ENCODE measurements at places on chromosomes 11 and 22. TPM values are rescaled to one million over a fixed set of nuclear protein-coding genes. Genes with fewer than 3 reads are reported as not detected.

ZNF215 gene
- total RNA-seq: 1.4 TPM

DNA sequence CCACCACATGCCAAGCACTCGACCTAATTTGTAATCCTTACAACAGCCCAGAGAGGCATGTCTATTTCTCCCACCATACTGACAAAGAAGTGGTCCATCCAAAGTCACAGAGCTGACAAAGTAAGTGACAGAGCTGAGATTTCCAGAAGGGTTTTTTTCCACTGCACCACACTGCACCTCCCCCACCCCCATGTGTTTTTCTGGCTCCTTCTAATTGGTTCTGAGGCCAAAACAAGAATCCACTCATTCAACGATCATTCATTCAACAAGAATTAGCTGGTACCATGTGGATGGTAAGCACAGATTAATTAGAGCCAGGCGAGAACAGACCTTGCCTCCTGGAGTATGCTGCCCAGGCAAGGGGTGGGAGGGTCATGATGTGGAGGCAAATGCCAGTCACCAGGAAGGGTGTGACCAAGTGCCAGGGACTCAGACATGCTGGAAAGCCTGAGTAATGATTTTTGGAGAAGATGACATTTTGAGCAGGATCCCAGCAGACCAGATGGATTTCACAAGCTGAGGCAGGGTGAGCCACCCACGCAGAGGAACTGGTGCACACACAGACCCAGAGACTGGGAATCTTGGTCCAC, 14.9 kb upstream of the PRG2 start:
- DNase-seq: no peak

GRCh38 chr11:78995171-78995570, 420.5 kb upstream of the NARS2 start:
- no peak for DNase-seq

GRCh38 chr11:93922830-93923229, 72.4 kb upstream of the VSTM5 start:
- no peak for DNase-seq

DNA sequence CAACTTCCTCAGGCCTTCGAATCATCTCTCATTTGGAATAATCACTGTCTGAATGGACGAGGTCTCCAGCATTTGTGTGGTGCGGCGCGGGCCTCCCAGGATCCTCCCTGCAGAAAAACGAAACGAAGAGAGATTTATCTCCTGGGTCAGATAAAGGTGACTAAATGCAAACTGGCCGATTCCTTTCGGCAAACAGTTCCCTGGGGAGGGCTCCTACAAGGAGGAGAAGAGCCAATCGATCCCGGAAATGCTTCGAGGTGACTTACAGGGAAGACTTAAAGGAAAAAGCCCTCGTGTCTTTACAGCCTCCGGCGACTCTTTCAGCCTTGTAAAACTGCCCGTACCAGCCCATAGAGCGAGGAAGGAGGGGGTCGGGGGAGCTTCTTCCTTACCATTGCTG, 126.5 kb downstream of the MIAT start:
- DNase-seq: no peak

IL17REL gene
- total RNA-seq: not detected

DNA sequence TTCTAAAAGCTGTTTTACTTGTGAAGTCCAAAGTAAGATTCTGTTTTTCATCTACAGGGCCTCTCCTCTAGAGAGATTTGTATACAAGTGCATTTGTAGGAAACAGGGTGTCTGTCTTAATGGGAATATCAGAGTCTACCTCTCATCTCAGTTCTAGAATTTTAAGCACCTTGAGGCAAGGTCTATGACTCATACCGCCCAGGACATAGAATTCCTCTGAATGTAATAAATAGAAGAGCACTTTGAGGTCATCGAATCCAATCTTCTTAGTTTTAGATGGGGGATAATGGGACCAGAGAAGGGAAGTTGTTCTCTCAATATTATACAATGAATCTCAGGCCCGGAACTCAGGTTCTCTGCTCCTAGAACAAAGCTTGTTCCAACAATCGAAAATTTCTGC, 101.8 kb upstream of the TIMP3 start:
- DNase-seq: no peak

PHF21B gene
- 0.98 TPM for total RNA-seq

- DNase-seq: no peak
Observed at GRCh38 chr11:112103446-112103845, 16.8 kb downstream of the SDHD start.

DNA sequence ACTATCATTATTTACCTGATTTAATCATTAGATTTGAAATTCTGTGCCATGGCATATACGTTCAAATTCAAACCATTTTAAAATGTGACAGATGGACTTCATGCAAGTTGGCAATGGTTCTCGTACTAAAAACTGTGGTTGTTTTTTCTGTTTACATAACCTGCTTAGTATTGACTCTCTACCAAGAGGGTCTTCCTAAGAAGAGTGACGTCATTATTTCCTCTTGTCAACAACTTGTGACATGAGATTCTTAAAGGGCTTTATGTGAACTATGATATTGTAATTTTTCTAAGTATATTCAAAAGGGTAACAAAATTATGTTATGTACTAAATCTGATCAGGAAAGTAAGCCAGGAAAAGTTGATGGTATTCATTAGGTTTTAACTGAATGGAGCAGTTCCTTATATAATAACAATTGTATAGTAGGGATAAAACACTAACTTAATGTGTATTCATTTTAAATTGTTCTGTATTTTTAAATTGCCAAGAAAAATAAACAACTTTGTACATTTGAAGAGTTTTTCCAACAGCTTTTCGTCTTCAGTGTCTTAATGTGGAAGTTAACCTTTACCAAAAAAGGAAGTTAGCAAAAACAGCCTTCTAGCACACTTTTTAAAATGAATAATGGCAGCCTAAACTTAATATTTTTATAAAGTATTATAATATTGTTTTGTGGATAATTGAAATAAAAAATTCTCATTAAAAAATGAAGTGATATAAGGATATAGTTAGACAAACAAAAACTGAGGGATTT, 87.0 kb downstream of the GRK3 start:
- no peak for DNase-seq

GAS2 gene
- total RNA-seq: 0.40 TPM

PATE4 gene
- total RNA-seq: not detected

P2RX3 gene
- not detected for total RNA-seq

DNA sequence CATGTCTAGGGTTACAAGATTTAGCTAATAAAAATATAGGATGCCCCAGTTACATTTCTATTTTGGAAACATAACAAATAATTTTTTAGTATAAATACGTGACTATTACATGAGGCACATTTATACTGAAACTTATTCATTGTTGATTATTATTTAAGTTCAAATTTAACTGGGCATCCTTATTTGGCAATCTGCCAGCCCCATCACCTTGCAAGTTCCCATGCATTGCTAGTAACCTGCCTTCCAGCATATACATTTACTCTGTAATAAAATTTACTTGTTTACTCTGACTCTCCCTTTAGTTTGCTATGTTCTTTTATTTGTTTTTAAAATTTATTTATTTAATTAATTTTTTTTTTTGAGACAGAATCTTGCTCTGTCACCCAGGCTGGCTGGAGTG, 654.9 kb upstream of the CCDC90B start:
- no peak for DNase-seq

SLC35E4 gene
- total RNA-seq: 42.6 TPM

DNA sequence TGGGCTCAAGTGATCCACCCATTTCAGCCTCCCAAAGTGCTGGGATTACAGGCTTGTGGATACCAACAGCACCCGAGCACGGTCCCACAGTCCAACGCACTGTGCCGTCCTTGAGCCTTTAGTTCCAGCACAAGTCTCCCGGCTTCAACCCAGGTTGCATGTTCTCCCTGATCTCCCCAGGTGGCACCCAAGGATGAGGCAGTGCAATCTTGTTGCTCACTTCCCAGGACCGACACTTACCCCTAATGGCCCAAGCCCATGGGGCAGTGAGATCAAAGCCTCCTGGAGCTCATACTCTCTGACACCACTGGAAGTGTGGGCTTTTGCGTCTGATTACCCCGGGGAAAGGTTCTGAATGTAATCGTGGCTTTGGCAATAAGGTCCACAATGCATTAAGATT, 3.5 kb downstream of the PRAME start:
- no peak for DNase-seq

GLYATL1 gene
- 0.96 TPM for total RNA-seq

GRCh38 chr11:106770489-106771085, 247.7 kb downstream of the GUCY1A2 start:
- DNase-seq: no peak

RASL10A gene
- not detected for total RNA-seq

DNA sequence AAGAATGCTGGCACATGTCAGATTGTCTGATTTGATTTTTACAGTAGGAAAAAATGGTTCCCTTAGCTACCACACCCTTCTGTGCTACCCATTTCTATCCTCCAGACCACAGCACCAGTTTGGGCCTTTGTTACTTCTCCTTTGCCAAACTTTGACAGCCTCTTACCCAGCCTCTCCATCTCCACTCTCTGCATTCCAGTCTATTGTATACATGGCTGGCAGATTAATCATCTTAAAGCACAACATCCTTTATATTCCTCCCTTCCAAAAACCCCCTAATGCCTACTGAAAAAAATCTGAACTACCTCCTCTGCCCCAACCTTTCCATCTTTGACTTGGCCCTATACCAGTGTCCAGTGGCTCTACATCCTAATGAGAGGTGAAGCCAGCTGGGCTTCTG, 10.8 kb upstream of the PANX1 start:
- DNase-seq: no peak

GRCh38 chr22:20456064-20456721, 18.6 kb upstream of the SCARF2 start:
- DNase-seq: peak; percentile 56

DNA sequence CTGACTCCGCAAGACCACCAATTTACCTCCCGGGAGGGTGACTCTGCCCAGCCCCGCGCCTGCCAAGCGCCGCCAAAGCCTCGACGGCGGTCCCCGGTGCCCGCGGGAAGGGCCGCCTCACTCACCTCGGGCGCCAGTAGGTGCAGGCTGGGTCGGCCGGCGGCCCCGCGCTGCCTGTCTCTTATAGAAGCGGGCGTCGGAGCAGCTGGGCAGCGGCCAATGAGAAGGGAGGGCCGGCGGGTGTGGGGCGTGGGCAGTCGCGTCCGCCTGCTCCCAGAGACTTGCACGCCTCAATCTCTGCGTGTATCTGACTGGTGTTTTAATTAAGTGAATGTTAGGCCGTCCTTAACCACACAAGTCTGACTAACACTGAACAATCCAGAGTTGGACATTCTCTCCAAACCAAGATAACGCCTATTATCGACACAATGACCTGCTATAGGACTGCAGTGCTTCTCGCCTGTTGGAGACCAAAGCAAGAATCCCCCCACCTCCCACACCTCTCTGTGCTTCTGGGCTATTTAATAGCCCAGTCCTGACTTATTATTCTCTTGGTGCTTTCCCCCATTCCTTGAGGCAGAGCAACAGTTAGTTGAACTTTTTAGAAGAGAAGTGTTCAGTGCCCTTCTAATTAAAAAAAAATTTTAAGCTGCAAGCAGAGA, at the start of gene TPH1:
TSS of gene TPH1 (minus strand) at position 154 of the 662 bp plus-strand sequence. CDS start 5,507 bp downstream, outside the sequence.
- peak; percentile 15 for DNase-seq

GRCh38 chr11:14954581-14954980, 17.6 kb downstream of the CALCA start:
- DNase-seq: no peak

MIOX gene
- not detected for total RNA-seq

DNA sequence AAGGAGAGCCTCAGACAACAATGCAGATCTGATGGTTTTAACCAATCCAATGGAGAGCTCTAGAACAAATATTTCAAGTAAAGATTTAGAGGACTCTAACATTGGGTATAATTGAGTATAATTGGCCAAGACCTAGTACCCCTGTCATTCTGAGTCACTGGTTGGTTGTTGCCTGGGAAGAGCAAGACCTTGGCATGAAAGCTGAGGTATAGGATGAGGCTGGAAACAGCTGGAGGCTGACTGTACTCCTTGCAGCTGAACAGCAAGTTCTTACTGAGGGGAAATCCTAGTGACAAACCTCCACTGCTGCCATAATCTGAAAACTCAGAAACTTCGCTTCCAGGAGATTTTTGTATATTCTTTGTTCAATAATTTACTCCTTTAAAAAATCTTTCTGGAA, 54.3 kb upstream of the MUC15 start:
- peak; percentile 16 for DNase-seq

- no peak for DNase-seq
Observed at GRCh38 chr11:20192151-20192550, 31.9 kb upstream of the DBX1 start.

DNA sequence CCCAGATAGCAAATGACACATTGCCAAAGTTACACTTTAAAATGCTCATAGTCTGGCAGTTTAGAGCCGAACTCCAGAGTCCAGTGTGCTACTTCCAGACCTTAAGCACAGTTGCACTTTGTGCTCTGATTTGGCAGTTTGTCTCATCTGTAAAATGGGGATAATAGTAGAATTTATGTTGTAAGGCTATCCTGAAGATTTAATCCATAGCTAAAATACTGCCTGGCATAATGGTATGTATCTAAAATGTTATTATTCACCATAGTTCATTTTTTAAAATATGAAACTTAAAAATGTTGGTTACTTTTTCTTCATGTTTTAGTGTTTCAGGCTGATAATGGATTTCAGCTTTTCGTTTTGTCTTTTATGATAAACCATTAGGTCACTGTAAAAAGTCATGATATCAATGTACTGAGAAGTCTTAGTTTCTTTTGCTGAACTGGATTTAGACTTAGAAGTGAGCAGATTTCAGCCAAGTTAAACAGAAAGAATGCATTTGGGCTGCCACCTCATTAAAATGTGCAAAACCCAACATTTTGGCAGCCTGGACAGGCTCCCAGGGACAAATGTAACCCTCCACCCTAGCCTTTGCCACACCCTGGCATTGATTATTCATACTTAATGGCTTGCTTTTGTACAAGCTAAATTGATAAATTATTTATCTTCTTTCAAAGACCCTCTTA, 933 bp downstream of the OLFML1 start:
- no peak for DNase-seq

OR4C46 gene
- total RNA-seq: not detected

CSRP3 gene
- 0.32 TPM for total RNA-seq

GRCh38 chr22:21624120-21624879, 5.5 kb downstream of the YDJC start:
- no peak for DNase-seq

- no peak for DNase-seq
Observed at GRCh38 chr11:12223771-12224536, 113.6 kb downstream of the MICAL2 start.

DNA sequence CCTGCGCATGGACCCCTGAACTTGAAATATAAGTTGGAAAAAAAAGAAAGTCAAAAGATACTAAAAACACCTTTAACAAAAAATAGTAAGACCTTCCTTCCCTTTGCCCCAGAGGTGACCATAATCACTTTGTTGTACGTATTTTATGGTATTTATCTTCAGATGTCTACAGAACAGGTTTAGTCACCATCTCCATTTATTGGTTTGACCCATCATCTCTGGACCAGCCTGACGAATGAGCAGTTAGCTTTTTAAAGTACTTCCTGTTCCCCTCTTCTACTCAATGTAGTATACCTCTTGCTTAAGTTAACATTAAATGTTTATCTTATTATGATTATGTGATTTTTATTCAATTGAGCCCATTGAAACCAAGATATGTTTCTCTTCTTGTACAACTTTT, 64.7 kb upstream of the CREB3L1 start:
- no peak for DNase-seq
